CD4-positive, alpha-beta T cell treated with Interleukin-17A for 1 hour (primary cell): ENCODE measurements at places on chromosomes 2 and 18.

GRCh38 chr2:171310889-171311288 lies 122.9 kb downstream of the METTL8 start:
- DNase-seq, result no peak

GRCh38 chr18:27062802-27063201 lies 122.3 kb downstream of the CHST9 start:
- DNase-seq, result no peak

DNA sequence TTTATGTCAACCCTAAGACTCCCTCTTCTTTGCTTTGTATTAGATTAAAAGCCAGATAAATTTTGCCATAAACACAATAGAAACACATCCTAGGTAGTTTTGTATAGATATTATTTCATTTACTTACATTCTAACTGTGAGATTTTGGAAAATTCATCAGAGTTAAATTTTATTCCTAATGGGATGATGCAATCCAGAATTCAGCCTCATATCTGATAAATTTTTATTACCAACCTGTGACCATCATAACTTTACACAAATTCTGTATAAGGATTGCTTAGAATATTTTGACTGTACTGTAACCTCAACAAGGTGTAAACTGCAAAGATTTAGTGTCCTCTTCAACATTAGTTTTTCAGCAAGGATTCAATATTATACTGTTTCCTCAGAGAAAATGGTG lies 4.4 kb downstream of the SLC5A7 start:
- DNase-seq, result no peak

- DNase-seq, result no peak
These were observed 7.0 kb downstream of the TIMM21 start for GRCh38 chr18:74155276-74155675.

- no peak for DNase-seq
These were observed 188.6 kb upstream of the SH3BP4 start for GRCh38 chr2:234763002-234763873.

- DNase-seq, result no peak
These were observed 3.2 kb downstream of the TRAK2 start for GRCh38 chr2:201448061-201448460.

DNA sequence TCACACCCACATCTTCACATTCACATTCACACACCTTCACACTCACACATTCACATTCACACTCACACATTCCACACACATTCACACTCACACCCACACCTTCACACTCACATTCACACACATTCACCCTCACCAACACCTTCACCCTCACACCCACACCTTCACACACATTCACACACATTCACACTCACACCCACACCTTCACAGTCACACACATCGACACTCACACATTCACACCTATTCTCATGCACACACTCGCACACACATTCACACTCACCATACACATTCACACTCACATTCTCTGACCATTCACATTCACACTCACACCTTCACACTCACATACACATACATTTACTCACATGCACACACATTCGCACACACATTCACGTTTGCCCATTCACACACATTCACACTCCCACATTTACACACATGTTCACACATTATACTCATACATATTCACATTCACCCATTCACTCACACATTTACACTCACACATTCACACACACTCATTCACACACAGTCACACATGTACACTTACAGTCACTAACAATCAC lies 62.7 kb downstream of the BIN1 start:
- DNase-seq, result no peak

DNA sequence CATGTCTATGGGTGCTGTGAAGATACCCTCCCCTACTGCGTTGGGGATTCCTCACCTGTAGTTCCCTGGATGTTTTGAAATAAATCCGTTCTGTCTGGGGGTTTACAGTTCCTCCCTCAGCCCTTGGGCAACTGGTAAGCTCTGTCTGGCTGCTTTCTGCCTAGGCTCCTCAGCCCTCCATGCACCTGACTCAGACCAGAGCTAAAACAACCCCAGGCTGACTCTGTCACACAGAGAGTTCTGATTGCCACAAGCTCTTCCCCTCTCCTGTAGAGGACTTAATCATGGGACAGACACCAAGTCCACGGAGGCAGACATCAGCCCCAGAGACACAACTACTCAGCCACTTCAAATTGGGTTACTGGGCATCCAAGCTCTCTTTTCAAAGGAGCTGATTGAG lies 6.3 kb downstream of the VIT start:
- no peak for DNase-seq

DNA sequence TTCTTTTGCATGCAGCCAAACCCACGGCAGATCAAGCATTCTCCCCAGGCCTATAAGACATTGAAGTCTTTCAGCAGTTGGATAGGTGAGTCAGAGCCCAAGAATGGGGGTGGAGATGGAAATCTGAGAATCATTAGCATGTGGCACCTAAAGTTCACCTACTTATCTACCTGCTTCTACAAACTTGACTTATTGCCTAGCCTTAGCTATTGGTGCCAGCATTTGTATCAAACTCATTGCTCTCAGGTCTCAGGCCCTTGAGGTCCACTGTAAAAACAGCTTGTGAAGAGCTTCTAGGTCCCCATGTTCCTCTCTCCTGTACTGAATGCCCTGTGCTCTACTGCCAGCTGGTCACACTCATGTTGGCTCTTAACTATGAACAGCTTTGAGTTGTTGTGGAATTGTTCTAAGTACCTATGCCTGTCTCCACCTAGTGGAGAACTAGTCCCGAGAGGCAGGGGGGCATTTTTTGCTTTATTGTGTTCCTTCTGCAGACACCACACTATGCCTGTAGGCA lies 278.4 kb upstream of the SPRED2 start:
- DNase-seq, result no peak

- no peak for DNase-seq
These were observed 15.2 kb downstream of the OTOF start for GRCh38 chr2:26462511-26463243.

DNA sequence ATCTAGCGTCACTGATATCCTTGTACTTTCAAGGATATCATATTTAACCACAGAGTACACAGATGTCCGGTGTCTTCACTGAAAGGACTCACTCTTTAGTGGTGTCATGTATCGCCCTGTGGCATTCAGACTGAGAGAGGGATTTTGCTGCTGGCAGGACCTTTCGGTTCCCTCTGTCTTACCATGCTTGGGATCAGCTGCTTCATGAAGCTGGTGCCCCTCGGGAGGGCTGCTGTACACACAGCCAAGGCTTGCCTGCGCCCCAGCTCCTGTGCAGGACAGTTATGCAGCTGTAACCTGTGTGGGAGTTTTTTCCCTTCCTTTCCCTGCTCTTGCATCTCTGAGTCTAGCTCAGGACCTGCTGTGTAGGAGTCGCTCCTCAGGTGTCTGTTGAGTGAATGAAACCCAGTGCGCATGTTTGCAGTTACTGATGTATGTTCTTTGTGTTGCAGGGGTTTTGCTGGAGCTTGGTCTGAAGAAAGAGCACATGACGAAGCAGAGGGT lies 64.4 kb downstream of the GREB1 start:
- DNase-seq, result no peak

DNA sequence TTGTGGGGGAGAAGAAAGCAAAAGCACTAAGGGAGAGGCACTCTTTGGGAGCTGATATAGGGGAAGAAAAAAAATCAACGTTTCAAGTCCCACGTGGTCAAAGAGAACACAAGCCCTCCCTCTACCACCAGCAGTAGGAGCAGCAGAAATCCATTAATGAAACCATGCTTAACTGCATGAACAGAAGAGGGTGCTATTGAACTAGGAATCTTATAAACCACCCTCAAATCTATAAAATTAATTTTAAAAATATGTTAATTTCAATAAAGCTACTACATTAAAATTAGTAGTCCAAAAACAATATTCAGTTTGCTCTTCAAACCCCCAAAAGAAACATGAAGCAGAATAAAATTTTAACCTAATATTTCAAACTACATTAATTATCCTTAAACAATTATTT lies 147.8 kb downstream of the TMEM18 start:
- DNase-seq, result peak; percentile 28

- no peak for DNase-seq
These were observed 336.6 kb downstream of the PAX3 start for GRCh38 chr2:221962186-221962585.

- no peak for DNase-seq
These were observed 24.9 kb downstream of the EFHD1 start for GRCh38 chr2:232658217-232658785.

DNA sequence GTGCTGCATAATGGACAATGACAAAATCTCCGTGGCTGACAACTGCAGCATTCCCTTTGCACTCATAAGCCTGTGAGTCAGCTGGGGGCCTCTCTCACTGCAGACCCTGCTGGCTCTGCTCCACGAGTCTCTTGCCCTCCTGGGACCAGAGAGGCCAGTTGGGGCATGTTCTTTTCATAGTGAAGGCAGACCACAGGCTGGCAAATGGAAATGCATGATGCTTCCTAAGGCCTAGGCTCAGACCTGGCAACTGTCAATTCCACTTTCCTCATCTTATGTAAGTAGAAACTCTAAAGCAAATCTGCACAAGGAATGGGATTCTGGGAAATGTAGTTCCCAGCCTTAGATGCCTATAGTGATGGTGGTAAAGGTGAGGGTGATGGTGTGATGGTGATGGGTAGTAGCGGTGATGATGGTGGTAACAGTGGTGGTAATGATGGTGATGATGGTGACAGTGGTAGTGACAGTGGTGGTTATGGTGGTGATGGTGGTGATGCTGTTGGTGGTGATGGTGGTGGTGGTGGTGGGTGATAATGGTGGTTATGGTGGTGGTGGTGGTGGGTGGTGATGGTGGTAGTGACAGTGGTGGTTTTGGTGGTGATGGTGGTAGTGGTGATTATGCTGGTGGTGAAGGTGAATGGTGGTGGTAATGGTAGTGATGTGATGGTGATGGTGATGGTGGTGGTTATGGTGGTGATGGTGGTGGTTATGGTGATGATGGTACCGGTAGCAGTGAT lies 185.8 kb upstream of the ARL4C start:
- DNase-seq, result no peak

DNA sequence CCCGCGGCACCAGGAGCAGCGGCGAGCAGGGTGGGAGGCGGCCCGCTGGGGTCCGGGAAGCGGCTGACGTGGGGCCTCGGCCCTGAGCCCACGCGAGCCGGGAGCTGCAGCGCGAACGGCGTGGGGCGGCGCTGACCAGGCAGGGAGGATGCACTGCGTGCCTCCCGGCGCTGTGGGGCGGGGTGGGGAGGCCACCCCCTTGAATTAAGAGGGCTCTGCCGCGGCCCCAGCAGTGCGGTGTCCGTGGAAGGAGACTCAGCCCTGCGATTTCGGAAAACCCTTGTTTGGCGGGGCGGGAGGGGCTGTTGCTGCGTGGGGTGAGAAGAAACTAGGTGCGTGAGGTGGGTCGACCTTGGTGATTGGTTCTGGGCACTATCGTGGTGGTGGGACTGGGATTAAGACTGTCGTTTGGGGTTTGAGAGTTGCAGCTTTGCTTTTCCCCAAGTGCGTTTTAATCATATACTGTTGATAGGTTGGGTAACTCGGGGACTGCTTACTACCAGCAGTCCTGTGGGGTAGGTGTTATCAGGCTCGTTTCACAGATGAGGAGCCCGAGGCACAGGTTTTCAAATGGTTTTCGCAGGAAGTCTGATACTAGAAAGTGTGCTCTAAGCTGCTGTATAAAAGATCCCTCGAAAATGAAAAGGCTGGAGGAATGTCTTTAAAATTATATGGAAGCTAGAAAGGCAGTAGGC lies 722 bp downstream of the ACSL3 start:
- peak; percentile 49 for DNase-seq

DNA sequence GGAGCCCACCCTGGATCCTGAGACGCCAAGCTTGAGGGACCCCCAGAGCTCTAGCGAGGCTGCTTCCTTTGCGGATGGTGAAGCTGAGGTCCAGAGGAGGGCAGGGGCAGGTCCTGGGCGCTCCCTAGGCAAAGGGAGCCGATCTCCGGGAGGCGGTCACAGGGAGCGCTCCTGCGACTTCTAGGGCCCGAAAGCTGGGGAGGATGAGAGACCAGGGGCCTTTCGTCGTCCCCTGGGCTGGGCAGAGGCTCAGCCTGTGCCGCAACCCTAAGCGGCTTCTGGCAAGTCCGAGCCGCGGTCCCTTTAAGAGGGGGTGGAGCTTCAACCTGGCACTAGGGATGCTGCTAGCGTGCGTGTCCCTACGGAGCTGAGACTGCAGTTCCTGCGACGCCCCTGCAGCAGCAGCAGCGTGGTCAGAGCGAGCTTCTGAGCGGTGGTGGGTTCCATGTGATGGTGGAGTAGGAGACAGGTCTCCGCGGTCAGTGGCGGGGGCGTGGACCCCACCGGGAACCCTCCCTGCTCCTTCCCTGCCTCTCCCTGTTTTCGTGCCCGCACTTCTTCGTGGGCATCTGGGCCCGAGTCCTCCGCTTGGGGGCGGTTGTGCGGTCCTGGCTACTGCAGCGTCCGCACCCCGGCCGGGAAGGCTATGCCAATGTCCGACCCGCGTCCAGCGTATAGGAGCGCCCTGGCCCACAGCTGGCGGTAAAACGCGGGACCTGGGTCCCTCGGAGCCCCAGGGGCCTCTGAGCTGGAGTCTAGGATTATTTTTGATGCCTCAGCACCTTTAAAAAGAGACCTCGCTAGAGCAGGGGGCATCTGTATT lies 154.6 kb downstream of the CCDC74A start:
- DNase-seq, result peak; percentile 70

- no peak for DNase-seq
These were observed 22.5 kb downstream of the CAVIN2 start for GRCh38 chr2:191824398-191824797.

DNA sequence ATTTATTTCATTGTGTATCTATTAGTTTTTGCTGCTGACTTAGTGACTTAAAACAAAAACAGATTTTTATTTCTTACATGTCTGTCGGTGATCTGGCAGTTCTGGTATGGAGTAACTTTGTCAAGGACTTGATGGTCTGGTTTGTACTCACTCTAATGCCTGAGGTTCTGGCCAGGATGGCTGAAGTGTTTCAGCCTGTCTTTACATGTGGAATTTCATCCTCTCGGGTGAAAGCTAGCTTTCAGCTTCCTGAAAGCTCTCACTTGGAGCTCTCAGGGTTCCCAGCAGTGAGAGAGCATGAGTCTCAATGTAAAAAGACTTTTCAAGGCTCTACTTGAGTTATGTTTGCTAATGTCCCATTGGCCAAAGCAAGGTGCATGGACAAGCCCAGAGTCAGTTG lies 216.4 kb downstream of the NR4A2 start:
- DNase-seq, result no peak

- DNase-seq, result no peak
These were observed 22.1 kb upstream of the PTPN2 start for GRCh38 chr18:12906119-12906518.

DNA sequence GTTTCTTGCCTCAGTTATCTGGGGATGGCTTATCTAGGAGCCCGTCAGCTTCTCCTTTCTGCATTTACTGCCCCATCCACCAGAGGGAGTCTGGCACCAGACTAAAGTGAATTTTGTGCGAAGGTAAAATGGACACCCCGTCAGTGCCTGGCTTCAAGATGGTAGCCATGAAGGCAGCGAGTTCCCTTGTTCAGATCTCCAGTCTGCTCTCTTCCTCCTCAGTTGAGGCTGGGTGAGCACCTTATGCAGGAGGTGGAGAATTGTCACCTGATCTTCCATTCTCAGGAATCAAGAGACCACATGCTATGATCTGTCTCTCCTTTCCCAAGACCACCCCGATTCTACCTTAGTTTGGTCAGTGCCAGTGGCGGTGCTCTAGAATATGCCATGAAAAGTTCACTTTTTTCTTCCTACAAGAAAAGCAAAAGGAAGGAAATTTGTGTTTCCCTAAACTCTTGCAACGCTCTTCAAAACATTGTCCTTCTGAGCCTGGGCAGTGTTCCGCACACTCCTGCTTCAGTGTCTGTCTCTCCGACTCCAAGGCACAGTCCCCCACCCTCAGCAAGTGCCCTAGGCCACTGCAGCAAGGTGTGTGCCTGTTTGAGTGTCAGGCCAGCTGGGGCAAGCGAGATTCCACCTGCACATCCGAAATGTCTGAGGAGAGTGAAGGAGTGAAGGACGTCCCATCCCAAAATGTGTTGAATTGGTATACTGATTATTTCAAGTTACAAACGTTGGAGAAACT lies 168.6 kb downstream of the SS18 start:
- peak; percentile 51 for DNase-seq
